ENCODE measurements at places on chromosomes 3 and 15.

- no peak for DNase-seq
Measured at GRCh38 chr3:11507719-11508118, 136.0 kb downstream of the VGLL4 start.

- DNase-seq = no peak
Measured at GRCh38 chr15:87962428-87962827, 294.1 kb downstream of the NTRK3 start.

- no peak for DNase-seq
Measured at GRCh38 chr3:98903099-98903498, 1.6 kb upstream of the DCBLD2 start.

DNA sequence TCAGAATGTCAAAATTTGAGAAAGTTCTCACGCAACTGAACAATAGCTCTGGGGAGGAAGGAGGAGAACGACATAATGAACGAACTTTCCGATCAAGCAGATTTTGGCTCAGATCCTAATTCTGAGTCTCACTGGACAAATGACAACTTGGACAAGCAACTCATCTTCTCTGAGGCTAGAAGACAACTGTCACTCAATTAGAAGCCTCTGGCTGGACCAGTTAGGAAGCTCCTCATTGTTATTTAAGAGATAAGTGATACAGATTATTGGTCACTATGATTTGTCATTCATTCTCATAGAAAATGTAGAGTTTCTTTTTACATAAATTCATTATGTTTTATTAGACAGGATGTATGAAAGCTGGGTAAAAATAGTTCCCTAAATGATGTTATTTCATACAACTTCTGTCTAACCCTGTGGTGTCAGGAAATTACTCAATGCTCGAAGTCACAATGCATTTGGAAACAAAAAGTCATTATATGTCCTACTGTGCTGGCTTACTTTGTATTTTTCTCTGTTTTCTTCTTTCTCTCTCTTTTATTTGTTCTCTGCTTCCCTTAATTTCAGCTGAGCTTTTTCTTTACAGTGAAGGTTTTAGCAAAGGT lies 11.0 kb upstream of the C3orf49 start:
- no peak for DNase-seq

DNA sequence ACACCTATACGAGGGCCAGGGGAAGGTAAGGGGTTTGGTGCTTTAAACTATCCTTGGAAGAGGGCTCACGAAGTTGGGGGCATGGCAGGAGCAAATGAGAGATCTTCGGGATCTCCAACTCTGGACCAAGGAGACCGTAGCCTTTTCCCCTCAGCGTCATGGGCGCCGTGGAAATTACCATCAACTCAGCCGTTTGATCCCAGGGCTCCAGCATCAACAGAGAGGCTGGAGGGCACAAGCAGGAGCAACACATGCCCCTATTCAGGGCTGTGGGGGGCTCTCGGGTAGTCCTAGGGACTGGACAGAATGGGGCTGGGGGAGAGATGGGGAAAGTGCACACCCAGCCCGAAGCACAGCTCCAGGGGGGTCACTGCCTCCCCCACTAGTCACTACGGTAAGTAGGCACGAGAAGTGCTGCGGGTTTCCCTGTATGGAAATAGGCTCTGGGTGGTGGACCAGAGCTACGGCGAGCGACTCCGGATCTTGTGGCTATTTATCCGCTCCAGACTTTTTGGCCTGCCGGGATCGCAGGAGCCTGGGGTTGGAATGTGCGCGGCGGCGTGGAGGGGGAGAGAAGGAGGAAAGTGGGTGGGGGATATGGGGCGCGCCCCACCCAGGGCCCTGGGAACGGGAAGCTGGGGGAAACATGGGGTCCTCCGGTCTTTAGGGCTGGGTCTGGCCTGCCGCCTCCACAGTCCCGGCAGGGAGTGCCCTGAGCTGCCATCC lies 539 bp upstream of the LAMB2 start:
- DNase-seq = no peak

DNA sequence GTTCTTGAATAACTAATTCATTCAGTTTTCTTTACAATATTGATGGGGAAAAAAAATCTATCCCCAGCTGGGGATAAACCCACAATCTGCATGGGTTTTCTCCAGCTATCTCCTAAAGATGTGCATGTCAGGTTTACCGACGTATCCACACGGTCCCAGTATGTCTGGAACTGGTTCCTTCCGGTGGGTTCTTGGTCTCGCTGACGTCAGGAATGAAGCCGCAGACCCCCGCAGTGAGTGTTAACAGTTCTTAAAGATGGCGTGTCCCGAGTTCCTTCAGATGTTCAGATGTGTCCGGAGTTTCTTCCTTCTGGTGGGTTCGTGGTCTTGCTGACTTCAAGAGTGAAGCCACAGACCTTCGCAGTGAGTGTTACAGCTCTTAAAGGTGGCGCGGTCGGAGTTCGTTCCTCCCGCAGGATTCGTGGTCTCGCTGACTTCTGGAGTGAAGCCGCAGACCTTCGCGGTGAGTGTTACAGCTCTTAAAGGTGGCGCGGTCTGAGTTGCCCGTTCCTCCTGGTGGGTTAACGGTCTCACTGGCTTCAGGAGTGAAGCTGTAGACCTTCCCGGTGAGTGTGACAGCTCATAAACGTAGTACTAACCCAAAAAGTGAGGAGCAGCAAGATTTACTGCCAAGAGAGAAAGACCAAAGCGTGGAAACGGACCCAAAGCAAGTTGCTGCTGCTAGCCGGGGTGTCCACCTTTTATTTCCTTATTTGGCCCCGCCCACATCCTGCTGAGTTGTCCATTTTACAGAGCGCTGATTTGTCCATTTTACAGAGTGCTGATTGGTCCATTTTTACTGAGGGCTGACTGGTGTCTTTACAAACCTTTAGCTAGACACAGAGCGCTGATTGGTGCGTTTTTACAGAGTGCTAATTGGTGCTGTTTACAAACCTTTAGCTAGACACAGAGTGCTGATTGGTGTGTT lies 195.1 kb upstream of the NR2F2 start:
- no peak for DNase-seq

DNA sequence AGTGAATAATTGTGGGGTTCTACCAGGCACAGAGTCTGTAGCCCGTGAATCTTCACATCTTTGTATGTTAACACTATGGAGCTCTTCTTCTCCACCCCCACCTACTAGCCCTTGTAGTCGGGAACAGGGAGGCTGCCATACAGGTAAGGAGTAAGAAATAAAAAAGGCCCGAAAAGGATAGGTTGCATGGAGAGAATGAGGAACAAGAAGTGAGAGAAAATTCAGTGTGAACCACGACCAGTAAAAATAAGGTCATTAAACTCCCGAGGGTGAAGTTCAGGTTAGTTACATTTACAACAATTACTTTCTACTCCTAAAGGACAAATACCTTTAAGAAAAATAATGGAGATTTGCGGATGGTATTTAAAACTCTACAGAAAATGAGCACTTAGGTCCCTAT lies 53.3 kb downstream of the OSBPL10 start:
- no peak for DNase-seq

GRCh38 chr3:143011705-143012104 lies 10.3 kb downstream of the U2SURP start:
- DNase-seq = peak; percentile 33

GRCh38 chr15:74835312-74835823 lies 7.6 kb downstream of the ULK3 start:
- peak; percentile 65 for DNase-seq

DNA sequence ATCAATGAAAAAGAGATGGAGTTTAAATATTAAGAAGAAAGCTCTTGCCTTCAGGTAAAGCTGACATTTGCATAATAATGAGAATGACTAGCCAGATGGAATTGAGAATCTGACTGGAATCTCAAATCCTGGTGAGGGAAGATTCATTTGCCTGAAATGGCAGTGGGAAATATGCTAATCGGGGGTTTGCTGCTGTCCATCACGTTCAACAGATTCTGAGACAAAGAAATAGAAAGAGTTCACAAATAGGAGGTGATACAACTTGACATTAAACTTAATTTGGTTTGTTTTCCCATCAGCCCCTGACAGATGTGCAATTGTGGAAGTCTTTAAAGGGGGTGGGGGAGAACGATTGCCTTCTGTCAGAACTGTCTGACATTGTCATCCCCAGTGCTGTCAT lies 347.4 kb downstream of the PDCD6IP start:
- no peak for DNase-seq

DNA sequence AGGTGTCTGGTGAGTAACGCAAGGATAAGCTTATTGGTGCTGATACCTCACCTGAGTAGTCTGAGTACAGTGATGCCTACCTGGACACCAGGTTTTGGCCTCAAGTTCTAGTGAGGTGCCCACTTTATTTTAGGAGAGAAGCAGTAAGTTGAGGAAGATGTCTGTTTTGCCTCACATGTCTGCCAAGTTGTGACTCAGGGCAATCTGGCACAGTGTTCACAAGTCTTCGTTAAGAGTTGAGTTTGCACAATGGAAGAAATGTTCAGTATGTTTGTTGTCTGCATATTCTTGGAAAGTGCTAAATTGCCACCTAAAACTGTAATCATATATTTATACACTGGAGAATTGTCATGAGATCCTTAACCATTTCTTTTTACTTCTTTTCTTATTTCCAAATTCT lies 122.2 kb downstream of the KCNH8 start:
- DNase-seq = no peak
